NCI-H510A (cell line): ENCODE measurements at places on chromosomes 5 and 9.

GRCh38 chr9:87710443-87710842 is 15.5 kb upstream of the CTSL start:
- no peak for DNase-seq

- no peak for DNase-seq
These were observed 66.6 kb upstream of the SPATA31E1 start for GRCh38 chr9:87816036-87816435.

GRCh38 chr9:131046093-131046380 is 37.1 kb downstream of the LAMC3 start:
- DNase-seq, result no peak

- no peak for DNase-seq
These were observed 97.9 kb upstream of the MAMDC2 start for GRCh38 chr9:69945671-69946141.

DNA sequence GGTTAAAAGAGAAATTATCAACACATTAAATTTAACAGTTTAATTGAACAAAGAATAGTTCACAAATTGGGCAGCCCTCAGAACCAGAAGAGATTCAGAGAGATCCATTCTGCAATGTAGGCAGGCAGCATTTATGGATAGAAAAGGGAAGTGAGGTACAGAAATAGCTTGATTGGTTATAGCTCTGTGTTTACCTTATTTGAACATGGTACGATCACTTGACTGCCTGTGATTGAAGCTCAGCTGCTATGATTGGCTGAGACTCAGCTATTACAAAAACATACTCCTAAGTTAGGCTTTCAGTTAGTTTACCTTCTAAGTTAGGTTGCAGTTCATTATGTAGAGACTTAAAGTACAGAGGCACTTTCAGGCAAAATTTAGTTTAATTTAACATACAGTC is 7.3 kb downstream of the CNTRL start:
- no peak for DNase-seq

DNA sequence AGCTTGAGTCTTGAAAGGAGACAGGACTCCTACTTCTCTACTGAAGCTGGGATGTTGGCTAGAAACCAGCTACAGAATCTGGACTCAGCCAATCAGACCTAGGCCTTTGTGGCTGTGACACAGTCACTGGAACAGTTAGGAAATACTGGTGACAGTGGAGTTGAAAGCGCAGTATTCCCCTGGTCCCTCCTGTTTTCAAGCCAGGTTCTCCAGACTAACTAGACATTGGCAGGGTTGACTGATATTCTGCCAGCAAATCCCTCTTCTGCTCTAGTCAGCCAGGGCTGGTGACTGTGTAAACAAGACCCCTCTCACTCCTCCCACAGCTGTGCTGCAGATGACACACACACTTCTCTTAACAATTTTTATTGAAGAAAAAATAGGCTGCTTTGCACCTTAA is 8.7 kb downstream of the SHROOM1 start:
- DNase-seq, result no peak

- no peak for DNase-seq
These were observed 28.3 kb downstream of the ARHGEF28 start for GRCh38 chr5:73654171-73654811.

DNA sequence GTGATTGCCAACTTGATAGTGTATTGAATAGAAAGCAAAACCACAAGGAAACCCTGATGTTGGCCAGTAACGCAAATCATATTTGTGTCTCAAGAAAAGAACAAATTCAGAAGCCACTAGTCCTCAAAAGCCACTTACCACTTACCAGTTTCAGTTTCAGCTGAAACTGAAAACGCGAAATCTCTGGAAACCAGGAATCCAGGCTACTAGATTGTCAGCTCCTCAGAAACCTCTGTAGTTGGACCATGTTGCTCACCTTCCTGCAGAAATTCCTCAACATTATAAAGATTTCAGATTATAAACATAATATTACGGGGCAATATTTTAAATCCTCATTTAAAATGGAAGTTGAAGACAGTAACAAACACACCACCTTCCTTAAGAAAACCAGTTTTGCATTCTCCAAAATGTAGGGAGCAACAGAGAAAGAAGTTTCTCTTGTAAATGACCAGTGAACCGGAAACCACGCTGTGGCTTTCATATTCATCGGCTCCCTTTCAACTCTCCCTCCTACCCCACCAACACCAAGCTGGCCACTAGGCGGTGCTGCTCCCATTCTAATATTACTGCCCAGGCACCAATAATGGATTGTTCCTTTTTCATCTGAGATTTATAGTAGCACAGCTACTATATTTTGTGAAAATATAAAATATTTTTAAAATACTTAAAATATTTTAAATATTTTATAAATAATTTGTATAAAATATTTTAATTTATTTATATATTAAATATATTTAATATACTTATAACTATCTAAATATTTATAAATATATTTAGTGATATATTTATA is 8.7 kb upstream of the TMED7 start:
- DNase-seq, result peak; percentile 5

- no peak for DNase-seq
These were observed 109.0 kb downstream of the ENTREP1 start for GRCh38 chr9:69433968-69434367.

- no peak for DNase-seq
These were observed 3.9 kb upstream of the CFAP95 start for GRCh38 chr9:69816735-69817134.

GRCh38 chr5:65815161-65815560 is 93.2 kb downstream of the NLN start:
- DNase-seq, result no peak

- no peak for DNase-seq
These were observed 238.5 kb upstream of the PIK3R1 start for GRCh38 chr5:67976891-67977601.

GRCh38 chr9:5629312-5630080 is 589 bp downstream of the RIC1 start:
- no peak for DNase-seq

DNA sequence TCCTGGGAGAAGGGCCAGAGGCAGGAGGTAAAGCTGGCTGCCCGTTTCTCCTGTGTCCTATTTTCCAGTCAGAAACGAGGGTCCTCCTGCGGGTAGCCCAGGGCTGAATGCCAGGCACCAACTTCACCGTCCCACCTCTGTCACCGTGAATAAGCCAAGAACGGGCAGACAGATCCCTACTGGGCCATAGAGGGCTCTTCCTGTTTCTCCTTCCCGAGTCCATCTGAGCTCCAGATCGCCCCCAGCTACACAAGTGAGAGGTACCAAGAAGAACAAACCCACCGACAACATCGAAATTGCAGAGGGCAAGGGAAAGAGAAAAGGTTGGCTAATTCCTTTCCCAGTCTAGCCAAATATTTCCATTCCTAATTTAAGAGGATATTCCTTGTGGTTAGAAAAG is 93.7 kb downstream of the SPOCK1 start:
- no peak for DNase-seq

DNA sequence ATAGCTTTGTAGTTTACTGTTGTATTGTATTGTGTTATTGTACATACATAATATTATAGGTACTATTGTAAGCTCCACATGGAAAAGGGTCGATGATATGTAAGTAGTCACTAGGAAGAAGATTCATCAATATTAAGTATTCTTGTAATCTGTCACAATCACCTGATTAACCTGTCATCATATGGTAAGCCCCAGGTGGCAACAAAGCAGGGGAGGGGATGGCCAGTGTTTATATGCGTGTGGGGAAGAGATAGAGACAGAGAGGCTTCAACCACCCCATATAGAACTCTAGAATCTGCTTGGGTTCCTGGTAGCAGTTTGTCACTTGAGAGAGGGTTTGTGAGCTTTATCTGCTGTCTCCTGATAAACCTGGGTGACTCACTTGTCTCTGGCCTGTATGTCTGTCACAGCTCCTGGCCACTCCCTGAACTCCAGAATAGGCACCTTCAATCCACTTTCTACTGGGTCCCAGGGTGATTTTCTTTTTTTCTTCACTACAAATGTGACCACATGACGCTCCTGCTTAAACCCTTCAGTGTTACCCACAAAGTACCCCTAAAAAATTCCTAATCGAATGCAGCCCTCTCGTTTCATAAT is 48.9 kb upstream of the CPEB4 start:
- DNase-seq, result no peak
